IPS DF 19.7 (cell line): ENCODE measurements at places on chromosomes 4 and X.

- DNase-seq: no peak
Measured at GRCh38 chrX:75155447-75155826, 646 bp downstream of the ABCB7 start.

- no peak for DNase-seq
Measured at GRCh38 chrX:22686138-22686541, 313.6 kb upstream of the DDX53 start.

- DNase-seq: no peak
Measured at GRCh38 chr4:53156896-53157295, 209.0 kb downstream of the SCFD2 start.

DNA sequence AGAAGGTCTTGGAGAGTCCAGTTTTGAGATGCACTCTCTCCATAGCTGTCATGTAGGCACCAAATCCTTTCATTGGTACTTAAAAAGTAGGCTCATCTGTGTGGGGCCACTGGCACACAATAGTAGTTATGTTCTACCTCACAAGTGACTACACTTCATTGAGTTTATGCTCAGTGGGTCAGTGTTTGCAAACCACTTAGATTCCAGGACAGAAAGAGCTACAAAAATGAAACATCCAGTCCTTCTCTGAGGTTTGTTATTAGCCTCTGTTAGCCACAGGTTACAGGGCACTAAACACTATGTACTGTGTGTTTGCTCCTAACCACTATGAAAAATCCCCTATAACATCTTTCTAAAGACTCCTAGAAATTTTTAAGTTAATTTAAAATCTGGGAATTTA is 13.8 kb downstream of the RAB28 start:
- no peak for DNase-seq

GRCh38 chrX:9374555-9374954 is 90.3 kb upstream of the TBL1X start:
- DNase-seq: no peak

DNA sequence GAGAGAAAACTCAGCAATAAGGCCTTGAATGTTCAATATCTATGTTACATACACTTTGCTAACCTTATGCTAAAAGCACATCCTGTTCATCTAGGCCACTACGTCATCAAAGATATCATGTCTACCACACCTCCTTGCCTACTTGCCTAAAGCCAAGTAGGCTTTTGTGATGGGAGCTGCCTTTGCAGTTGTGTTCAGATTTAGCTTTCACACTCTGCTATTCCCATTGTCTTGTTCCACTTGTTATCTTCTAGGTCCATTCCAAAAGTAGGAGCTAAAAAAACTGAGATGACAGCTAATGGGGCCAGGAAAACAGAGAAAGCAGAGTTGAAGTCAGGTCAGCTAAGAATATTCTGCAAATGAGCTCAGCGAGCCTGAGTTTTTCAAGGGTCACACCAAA is 153.6 kb upstream of the EDNRA start:
- DNase-seq: no peak

GRCh38 chr4:80228460-80228859 is 31.2 kb downstream of the PRDM8 start:
- DNase-seq: no peak

- no peak for DNase-seq
Measured at GRCh38 chr4:125313497-125313896, 1.3 kb upstream of the FAT4 start.

GRCh38 chrX:94908171-94908570 is 1234.2 kb downstream of the FAM133A start:
- no peak for DNase-seq

DNA sequence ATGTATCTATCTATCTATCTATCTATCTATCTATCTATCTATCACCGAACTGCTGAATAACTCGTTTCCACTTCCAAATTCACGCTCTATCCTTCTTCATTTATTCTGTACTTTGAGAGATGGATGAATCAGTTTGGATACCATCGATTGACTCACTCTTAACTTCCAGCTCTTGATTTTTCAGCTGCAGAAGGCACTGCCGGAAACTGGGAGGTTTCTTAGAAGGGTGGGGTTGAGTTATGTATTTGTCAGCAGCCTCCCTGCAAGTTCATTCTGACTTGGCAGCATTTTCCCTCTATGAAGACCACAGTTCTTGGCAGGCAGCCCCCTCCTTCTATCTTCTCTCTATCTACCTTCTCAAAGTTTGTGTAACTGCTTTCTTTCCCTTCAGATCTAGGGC is 112.0 kb upstream of the MAGEB18 start:
- no peak for DNase-seq

- DNase-seq: no peak
Measured at GRCh38 chr4:42549896-42550295, 107.0 kb downstream of the ATP8A1 start.

- no peak for DNase-seq
Measured at GRCh38 chr4:102809190-102809589, 18.2 kb downstream of the UBE2D3 start.

DNA sequence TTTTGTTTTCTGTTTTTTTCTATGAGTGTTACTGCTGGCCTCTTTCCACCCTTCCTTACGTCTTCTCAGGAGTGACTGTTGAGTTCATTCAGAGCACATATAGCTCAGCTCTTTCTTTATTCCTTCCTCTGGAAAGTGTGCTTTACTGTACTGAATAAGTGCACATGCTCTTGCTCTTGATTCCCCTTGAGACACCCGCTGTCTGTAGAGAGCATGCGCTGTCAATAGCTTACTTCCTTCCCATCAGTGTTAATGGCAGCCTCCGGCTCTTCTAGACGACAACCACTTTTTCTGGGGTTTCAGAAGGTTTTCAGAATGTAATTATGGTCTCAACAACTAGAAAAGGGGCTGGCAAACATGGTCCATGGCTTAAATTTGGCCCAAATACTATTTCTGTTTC is 504.9 kb downstream of the C4orf33 start:
- no peak for DNase-seq

DNA sequence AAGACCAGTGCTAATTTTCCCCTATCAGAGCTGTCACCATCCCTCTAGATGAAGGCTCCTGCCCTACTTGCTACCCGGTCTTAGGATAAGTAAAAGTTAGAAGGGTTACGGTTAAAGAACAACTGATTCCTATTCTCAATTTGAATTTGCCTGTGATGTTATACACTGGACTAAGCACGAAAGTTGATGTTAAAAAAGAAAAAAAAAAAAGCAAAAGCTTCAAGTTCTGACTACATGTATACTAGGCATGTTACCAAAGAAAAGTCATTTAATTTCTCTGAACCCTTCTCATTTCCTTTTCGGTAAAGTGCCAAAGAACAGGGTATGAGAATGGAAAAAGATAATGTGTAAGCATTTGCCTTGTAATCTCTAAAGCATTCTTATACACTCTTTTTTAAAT is 1.4 kb upstream of the PPID start:
- no peak for DNase-seq

- no peak for DNase-seq
Measured at GRCh38 chrX:102129473-102129872, 4.0 kb downstream of the TCEAL2 start.

DNA sequence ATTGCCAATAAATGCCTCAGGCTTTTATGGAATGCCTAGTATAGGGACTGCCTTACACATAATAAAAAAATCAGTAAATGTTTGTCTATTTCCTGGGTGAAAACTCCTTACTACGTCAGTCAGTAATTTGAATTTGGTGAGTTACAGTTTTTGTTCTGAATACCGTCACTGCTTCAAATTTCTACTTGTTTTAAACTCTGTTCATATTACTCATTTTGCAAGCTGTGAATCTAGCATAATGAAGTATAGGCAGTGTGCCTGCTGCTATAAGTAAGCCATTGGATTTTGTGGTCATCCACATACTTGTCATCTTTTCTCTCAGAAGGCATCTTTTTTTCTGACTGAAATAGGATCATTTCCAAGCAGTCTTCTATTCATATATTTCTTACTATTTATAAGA is 43.1 kb downstream of the SYNPO2 start:
- no peak for DNase-seq

DNA sequence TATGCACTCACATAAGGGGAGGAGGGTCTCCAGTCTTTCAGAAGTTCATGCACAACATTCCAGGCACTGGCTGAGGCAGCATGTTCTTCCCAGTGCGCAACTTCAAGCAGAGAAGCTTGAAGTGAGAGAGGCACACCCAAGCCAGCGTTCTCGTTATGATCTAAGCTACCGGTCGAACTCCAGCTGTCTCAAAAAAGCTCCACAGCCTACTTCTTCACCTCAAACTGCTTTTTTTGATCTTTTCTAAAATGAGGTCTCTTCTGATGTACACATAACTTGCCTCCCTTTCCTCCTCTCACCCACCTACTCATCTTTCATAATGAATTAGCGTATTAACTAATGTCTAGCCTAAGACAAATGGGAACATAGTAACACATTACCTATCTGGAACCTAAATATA is 25.3 kb downstream of the GPC4 start:
- no peak for DNase-seq

- DNase-seq: no peak
Measured at GRCh38 chrX:40953369-40953768, 131.9 kb upstream of the USP9X start.

GRCh38 chr4:40490481-40490880 is 139.2 kb downstream of the RBM47 start:
- no peak for DNase-seq

DNA sequence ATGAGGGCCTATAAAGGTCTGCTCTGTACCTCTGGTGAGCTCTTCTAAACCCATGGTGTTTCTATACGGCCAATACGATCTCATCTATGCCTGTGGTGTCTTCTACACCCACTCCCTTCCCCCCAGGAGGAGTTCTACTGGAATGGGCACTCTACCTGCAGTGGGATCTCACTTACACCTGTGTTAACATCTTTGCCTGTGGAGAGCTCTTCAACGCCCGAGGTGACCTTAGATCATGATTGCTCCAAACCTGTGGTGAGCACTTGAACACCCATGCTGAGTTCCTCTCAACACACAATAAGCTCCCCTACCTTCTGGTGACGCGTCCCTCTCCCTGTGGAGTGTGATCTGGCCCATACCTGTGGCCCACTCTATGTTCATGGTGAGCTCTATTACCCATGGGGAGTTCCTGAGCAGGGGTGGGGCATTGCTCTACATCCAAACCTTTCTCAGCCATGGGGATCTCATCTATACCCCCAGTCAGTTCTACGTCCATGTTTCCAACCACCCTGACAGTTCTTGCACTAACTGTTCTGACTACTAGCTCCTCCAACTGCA is 48.6 kb downstream of the BCOR start:
- DNase-seq: no peak

DNA sequence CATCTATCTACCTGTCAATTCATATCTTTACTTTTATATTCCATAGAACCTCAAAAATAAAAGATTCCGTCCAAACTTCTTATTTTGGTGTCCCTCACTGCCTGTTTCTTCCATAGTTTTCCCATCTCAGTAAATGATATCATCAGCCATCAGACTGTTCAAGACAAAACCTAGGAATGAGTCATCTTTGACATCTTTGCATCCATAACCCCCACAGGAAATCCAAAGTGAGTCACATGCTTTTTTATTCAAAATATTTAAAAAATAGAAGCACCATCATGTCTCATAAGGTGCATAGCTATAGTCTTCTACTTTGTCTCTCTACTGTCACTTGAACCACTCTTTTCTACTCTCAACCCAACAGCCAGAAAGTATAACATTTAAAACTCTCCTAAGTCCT is 29.9 kb upstream of the CXXC4 start:
- DNase-seq: no peak

DNA sequence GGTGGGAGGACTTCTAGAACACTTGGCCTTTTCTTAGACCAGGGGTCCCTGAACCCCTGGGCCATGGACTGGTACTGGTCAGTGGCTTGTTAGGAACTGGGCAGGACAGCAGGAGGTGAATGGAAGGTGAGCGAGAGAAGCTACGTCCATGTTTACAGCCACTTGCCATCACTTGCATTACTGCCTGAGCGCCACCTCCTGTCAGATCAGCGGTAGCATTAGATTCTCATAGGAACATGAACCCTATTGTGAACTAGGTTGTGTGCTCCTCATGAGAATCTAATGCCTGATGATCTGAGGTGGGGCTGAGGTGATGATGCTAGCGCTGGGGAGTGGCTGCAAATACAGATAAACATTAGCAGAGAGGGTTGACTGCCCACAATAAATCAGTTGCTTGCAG is 100.9 kb upstream of the IGFBP7 start:
- DNase-seq: no peak

DNA sequence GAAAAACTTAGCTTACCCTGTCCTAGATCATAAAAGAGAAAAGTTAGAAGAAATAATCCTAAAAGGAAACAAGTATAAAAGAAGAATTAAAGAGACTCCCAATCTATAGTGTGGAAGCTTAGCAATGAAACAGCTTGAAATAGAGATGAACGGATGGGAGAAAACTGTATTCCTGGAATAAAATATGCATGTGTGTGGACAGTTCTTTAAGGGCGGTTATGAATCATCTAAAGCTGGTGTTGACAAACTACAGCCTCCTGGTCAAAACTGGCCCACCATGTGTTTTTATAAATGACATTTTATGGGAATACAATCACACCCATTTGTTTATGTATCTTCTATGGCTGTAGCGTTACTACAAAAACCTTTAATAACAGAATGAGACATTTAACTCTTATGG is 69.4 kb downstream of the OR13H1 start:
- DNase-seq: no peak
